ENCODE measurements at places on chromosomes 12 and 14.

GRCh38 chr14:87014856-87015255 lies 978.1 kb downstream of the GALC start:
- DNase-seq, result no peak

GRCh38 chr14:98010784-98011183 lies 1213.6 kb downstream of the VRK1 start:
- DNase-seq, result no peak

- DNase-seq, result no peak
These were observed 300 bp downstream of the SSH1 start for GRCh38 chr12:108857158-108857407.

- DNase-seq, result no peak
These were observed 4.7 kb upstream of the RHOF start for GRCh38 chr12:121797937-121798786.

DNA sequence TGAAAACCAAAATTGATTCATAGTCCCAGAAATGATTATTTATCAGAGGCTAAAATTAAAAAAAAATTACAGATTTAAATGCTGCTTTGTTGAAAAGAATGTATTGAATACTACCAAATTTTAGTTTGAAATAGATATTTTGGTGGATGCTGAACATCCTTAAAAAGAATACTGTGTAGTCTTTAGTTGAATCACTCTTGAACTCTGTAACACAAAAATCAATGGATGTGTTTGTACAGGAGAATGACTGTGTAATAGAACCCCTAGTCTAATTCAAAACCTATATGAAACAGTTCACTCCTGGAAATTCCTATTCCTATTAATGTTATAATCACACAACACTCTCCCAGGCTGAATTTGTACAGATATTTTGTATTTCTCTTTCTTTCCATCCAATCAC lies 1.5 kb upstream of the TSPAN8 start:
- no peak for DNase-seq

GRCh38 chr12:62581288-62582064 lies 114.8 kb downstream of the MON2 start:
- no peak for DNase-seq

DNA sequence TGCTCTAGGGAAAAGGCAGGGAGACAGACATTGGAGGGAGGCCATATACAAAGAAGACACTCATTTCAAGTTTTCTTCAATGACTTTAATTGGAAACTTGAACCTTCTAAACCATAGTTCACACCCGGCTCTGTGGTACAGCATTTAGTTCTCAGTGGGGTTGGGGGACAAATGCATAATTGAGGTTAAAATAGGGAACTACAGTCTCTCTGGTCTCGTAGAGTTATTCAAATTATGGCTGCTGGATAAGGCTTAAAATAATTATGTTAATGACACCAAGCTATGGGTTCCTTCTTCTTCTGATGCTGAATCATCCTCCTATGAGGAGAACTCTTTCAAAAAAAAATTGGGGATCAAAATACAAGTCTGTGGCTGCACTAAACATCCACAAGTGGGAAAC lies 3.8 kb upstream of the RPAP3 start:
- no peak for DNase-seq

DNA sequence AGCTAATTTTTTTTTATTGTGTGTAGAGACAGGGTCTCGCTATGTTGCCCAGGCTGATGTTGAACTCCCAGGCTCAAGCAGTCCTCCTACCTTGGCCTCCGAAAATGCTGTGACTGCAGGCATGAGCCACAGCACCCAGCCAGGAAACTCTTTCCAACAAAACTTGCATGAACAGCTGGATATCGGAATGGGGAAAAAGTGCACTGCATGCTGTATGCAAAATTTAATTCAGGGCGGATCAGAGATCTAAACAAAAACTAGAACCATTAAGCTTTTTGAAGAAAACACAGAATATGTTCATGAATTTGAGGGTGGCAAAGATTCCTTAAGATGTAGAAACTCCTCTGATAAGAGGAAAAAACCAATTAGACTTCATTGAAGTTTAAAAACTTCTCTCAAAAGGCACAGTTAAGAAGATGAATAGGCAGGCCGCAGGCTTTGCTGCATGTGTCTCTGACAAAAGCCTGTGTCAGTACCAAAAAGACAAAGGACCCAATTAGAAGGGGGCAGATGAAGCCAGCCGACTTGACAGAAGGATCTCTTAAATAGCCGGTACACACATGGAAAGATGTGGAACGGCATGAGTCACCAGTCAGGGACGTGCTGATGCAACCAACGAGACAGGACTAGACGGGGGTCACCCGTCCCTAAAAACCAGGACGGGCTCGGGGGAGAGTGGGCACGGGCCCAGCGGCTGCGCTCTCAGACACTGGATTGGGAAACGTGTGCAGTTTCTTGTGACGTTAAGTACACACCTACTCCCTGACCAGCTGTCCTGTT lies 34.8 kb upstream of the MMP17 start:
- no peak for DNase-seq

DNA sequence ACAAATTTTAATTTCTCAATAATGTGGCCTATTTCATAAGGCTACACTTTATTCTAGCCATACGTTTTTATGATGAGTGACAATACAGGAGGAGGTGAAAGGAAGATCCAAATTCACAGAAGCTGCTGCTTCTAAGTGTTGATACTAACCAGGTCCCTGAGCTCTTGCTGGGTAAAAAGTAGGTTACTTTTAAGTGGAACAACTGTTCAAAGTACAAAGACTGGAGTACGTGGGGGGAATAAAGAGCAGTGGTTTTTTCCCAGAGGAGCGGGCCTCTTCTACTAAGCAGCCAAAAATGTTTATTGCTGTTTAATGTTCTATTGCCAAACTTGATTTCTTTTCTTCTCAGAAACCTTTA lies 301.8 kb downstream of the AEBP2 start:
- DNase-seq, result no peak
